ENCODE measurements at places on chromosomes 11 and 22.

- no peak for DNase-seq
Measured at GRCh38 chr11:124120891-124121290, 5.6 kb downstream of the VWA5A start.

DNA sequence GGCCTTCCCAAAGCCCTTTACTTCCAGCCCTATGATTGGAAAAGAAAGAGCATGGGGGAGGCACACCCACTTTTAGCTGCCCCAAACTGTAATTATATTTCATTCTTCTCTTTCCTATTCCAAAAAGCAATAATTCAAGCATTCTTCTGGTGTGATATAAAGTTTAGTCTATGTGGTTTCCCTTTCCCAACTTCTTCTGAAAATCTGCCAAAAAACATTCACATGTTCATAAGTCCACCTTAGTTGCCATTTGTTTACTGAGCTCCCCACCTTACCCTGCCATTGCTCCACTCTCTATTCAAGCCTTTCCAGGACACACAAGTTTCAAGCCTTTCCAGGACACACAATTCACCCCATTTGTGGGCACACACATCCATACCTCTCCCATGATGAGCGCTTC lies 111.6 kb upstream of the BMAL1 start:
- no peak for DNase-seq

GRCh38 chr11:134074766-134075165 lies 5.9 kb downstream of the JAM3 start:
- no peak for DNase-seq

DNA sequence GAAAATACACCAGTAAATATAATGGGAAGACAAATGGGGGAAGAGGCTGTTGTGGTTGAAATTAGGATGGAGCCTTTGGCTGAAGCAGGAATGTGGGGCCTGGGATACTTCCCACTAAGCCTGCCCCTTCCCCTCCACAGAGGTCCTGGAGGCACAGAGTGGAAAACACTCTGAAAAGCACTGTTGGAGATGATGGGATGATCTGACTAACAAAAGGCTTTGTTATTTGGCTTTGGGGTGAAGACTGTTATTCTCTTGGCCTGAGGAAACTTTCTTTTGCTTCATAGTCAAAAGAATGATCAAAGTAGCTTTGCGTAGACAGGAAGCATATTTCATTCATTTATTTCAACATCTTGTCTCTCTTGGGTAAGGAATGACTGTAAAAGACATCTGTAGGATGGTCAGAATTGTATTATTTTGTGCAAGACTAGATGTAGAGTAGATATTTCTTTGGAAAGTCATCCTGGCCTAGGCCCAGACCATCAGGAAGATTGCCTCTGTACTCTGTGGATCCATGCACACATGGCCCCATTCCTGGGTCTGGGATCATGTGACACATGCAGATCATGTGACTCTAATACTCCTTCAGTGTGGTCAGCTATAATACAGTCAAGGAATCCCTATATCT lies 111.4 kb downstream of the SPON1 start:
- DNase-seq = no peak

DNA sequence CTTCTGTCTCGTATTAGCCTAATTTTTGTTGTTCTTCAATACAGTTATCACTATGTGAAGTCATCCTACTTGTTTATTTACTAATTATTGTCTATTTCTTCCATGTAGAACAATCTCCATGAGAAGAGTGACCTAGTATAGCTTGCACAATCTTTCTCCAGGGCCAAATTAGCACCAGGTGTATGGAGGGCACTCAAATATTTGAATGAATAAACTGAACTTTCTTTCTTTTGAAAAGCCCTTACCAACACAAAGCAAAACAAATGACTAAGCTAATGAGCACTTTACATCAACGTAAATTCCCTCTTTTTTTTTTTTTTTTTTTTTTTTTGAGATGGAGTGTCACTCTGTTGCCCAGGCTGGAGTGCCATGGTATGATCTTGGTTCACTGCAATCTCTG lies 34.2 kb downstream of the ABTB2 start:
- DNase-seq = no peak

GRCh38 chr11:72398058-72398758 lies 36.1 kb downstream of the CLPB start:
- DNase-seq = no peak

DNA sequence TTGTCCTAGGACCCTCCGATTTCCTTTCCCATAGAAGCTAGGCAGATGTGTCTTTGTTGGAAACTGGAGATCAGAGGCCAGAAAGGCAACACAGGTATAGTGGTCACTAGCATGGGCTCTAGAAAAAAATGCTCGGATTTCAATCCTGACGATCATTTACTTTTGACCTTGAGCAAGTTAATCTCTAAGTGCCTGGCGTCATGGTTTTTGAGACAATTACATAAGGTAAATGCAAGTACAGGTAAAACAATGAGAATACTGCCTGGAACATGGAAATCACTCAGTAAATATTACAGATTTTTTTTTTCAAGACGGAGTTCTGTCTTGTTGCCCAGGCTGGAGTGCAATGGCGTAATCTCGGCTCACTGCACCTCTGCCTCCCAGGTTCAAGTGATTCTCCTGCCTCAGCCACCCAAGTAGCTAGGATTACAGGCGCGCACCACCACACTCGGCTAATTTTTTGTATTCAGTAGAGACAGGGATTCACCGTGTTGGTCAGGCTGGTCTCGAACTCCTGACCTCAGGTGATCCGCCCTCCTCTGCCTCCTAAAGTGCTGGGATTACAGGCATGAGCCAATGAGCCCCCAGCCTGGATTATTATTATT lies 1.1 kb upstream of the DENND5A start:
- DNase-seq = no peak

DNA sequence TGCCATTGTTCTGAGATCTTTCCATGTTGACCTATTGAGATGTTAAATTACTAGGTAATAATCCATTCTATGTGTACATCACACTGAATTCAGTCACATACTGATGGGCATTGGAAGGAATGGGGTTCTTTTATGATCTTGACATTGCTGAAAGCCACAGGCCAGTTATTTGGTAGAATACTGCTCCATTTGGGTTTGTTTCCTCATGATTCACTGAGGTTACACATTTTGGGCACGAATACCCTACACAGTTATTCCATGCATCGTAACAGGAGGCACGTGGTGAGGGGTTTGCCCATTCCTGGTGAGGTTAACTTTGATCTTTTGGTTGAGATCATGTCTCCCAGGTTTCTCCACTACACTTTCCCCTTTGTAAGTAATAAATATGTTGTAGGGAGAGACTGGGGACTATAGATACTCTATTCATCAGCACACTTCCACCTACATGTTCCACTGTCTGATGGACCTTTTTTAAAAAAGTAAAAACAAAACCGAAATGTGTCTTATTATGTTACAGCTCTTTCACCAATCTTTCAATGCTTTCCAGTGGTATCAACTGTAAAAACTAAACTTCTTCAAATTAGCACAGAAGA lies 12.0 kb upstream of the FOLR1 start:
- no peak for DNase-seq

Data from NCI-H2107 (cell line).